Activated CD8-positive, alpha-beta memory T cell treated with anti-CD3 and anti-CD28 coated beads, Interleukin-2, amount 50 U/mL, for 4 hours (primary cell): ENCODE measurements at places on chromosomes 4 and X.
A peak's percentile ranks its signal among the peaks of the same experiment; 100 is the strongest.

GRCh38 chr4:76585897-76586360 lies 150.9 kb downstream of the SHROOM3 start:
- peak; percentile 14 for DNase-seq

GRCh38 chr4:1547856-1548826 lies 136.0 kb downstream of the FAM53A start:
- no peak for DNase-seq

DNA sequence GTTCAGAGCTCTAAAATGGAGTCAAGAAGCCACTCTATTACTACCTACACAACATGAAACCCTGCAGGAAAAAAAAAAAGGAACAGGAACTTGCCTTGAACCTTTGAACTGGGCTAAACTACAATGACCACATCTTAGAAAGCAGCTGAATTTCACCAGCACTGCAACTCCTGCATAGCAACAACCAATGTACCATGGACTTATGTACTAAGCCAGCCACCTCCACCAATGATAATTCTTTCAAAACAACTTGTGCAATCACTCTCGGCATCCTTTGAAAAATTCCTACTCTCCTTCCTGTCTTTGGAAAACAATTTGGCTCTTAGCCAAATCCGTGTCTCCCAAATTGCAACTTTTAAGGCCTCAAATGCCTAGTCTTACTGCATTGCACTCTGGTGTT lies 26.8 kb upstream of the FMR1 start:
- no peak for DNase-seq

DNA sequence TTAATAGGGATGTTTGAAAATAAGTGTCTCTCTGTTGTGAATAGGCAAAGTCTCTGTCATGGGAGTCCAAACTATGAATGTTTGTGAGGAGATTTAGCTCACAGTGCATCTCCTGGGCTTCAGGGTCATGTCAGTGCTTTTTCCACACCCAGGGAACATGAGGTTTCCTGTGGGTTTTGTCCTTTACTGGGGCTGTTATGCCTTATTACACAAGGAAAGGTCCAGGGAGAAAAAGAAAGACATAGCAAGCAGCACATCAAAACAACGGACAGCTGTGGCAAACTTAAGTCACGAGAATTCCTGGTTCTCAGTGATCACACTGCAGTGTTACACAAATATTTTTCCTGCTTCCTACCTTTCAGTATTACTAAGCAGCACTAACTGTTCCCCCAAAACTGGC lies 99.4 kb downstream of the MBNL3 start:
- DNase-seq = no peak

GRCh38 chr4:95290702-95291101 lies 258.1 kb downstream of the UNC5C start:
- DNase-seq = no peak

GRCh38 chrX:10628906-10629305 lies 8.5 kb upstream of the MID1 start:
- no peak for DNase-seq

GRCh38 chr4:142291299-142292050 lies 554.6 kb downstream of the INPP4B start:
- DNase-seq = no peak

GRCh38 chrX:119880552-119881437 lies 9.2 kb downstream of the NDUFA1 start:
- DNase-seq = no peak

DNA sequence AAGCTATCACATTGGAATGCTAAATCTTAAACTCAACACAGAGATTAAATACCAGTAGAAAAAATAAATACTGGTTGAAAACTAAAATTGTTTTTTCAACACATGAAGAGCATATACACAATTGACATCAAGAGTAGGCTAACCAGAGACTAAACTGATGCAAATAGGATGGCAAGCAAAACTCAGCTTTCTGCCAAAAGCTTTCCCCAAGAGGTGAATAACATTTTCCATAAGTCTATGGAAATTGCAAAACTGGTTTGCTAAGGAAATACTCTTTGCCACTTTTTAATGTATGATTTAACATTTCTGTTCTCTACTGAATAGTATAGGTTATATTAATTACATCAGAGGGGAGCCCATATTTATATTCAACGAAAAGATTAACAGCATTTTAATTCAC lies 23.8 kb downstream of the IQCM start:
- DNase-seq = no peak

DNA sequence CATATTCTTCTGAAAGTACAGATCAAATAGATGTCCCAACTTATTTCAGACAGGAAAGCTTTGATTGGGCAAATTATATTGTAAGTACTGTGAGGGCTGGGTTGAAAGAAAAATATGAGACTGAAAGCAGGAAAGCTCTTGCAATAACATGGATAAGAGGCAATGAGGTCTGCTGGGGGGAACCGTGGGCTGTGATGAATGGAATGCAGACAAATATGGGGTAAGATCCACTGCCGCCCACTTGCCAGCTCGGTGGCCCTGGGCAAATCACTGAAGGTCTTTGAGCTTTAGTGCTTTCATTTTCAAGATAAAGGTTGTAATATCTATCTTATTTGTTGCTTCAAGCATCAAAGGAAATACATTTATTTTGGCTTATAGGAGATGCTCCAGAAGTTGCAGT lies 51.0 kb downstream of the AGA start:
- DNase-seq = no peak

DNA sequence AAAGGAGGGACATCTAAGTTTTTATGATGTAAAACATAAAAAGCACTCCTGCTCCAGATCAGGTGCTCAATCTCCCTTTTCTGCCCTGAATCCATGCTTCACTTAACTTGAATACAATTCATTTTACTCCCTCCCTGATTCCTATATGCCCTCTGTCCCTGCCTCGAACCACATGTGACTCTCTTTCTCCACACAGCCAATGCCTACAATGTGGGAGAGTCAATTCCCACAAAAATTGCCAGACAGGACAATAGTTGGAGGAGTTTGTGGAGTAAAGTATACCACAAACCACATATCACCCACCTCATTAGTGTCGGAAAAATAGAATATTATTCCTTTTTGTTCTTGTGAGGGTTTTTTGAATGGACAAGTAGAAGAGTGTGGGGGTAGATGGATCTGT lies 9.7 kb downstream of the AMMECR1 start:
- DNase-seq = no peak

GRCh38 chrX:56728752-56729151 lies 291 bp upstream of the NBDY start:
- peak; percentile 22 for DNase-seq

GRCh38 chrX:49002091-49002935 lies at the start of gene GRIPAP1:
Gene GRIPAP1, minus strand, starts transcription at chrX:49002264. Its CDS starts 35 bp downstream, at chrX:49002229.
- DNase-seq = peak; percentile 71

DNA sequence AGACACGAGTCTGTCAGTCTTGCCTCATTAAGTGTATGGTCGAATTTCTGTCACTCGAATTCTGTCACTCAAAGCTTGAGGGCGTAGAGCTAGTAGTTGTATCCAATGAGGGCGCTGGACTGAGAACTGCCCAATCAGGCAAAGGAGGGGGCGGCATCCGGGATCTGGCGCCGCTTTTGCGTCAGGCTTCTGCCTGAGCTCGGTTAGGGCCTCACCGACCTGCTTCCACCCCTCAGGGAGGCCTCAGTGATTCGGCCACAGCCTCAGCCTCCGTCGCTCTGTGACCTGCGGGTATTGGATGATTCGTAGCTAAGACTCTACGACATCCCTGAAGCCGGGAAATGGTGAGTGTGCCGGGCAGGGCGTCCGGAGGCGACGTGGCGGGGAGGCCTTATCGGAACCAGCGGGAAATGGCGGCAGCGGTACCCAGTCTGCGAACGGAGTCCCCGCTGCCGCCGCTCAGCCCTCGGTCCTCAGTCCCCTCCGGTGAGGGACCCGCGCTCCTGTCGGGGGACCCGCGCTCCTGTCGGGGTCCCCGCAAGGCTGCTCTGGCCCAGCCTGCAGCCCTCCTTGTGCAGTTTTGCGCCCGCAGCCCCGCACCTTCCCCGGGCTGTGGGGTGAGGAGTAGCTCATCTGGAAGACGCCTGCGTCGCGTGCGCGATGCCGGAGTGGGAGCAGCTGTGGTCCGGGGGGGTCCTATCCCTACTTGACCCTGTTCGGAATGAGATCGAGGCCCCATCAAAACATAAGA lies 88.3 kb downstream of the ZNF718 start:
- no peak for DNase-seq

GRCh38 chr4:186472948-186473347 lies 82.4 kb downstream of the MTNR1A start:
- DNase-seq = no peak

DNA sequence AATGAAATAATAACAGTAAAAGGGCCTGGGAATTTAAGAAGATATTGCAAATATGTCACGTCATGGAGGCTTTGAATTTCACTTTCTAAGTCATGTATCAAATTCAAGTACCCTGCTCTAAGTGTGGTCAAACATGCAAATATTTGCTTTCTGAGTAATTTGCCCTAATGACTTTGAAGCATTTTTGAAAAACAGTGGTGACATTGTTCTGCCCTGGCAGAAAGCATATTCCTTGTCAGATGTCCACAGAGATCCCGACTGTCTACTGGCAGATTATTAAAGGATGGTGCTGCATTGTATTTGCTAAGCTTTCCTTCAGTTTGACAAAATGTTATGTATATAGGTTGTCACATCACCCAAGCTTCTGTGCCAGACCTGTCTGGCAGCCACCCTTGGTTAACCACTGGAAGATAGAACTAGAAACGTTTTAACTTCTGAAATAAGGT lies 92.5 kb downstream of the ANK2 start:
- no peak for DNase-seq

GRCh38 chrX:15664487-15665444 lies at the start of gene CLTRN:
Gene CLTRN, minus strand, starts transcription at chrX:15664805. Its CDS starts 30 bp downstream, at chrX:15664775.
- no peak for DNase-seq

DNA sequence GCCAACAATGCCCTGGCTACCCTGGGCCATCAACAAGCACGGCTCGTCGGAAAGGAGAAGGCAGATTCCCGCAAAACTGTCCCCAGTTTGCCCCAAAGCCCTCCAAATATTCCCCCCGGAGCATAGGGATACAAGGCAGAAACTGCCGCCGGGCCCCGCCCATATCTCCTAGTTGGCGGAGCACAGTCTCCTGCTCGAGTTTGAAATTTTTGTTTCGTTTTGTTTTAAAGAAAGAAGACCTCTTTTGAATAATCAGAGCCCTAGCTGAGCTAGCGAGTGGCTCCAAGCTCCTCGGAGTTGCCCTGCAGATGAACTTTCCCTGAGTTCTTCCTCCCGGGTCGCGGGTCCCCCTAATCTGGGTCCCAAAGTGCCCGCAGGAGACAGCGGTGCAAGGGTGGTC lies 138.1 kb upstream of the ZIC3 start:
- DNase-seq = no peak

- no peak for DNase-seq
Measured at GRCh38 chr4:159185591-159186023, 82.7 kb downstream of the RAPGEF2 start.

DNA sequence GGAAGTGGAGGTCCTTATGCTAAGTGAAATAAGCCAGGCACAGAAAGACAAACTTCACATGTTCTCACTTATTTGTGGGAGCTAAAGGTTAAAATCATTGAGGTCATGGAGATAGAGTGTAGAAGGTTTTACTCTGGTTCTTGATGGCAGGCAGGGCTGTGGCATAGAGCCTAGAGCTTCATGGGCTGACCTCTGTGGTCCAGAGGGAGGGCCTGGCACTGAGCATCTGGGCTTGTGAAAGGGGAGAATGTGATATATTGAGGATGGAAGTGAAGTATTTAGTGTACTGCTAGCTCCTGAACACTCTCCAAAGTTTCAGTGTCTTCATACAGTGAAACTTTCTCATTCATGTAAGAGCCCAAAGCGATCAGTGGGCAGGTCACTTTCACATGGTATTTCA lies 71.3 kb upstream of the ANXA3 start:
- DNase-seq = no peak

GRCh38 chr4:79959652-79960051 lies 113.4 kb downstream of the ANTXR2 start:
- no peak for DNase-seq

DNA sequence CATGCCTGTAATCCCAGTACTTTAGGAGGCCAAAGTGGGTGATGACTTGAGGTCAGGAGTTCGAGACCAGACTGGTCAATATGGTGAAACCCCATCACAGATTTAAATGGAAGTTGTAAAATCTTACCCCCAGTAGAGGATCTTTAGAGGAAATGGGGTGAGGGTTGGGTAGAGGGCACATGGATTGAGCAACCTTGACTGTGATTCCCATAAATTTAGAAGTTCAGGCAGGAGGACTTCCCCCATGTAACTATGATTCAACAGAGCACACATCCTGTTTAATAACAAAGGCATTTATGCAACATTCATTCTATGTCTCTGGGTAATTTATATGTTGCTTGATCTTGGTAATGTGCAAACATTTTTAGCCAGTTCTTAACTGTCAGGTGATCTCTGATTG lies 143.1 kb downstream of the RBM47 start:
- DNase-seq = no peak

DNA sequence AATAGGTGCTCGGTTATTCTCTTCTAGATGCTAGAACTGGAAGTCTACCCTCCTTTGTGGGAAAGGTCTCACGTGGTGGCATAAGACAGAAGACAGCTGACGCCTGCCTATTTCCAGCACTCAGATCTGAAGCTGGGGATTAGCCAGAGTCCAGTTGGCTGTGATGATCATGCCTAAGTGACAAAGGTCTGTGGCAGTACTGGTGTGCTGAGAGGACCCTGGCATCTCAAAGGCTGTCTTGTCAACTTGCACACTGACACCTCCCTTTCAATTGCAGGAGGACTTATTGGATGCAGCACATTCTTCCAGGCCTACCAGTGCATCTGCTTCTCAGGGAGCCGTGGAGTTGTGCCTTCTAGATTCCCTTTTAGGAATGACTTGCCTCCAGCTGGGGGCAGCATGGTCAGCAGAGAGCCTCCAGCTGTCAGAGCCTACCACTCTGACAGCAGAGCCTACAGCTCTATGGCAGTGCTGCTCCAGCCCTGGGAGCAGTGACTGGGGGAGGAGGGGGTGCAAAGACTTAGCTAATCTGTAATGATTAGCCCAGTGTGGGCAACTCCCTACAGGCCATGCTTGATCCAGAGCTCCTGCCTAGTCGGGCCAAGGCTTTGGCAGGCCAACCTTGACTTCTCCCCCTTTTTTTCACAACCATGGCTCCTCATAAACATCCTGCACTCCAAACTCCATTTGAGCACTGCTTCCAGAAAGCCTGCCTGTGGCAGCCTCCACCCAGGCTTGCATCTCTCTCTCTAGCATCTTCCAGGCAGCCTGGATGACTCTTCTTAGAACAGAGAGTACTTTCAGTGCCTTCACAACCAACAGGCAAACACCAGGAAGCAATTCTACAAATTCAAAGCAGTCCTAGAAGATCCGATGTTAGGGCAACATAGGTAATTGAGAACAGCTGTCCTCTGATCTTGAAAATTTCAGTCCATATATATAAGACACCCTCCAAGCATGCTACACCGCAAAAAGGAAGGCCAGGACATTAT lies 13.8 kb upstream of the FGFBP2 start:
- DNase-seq = no peak

DNA sequence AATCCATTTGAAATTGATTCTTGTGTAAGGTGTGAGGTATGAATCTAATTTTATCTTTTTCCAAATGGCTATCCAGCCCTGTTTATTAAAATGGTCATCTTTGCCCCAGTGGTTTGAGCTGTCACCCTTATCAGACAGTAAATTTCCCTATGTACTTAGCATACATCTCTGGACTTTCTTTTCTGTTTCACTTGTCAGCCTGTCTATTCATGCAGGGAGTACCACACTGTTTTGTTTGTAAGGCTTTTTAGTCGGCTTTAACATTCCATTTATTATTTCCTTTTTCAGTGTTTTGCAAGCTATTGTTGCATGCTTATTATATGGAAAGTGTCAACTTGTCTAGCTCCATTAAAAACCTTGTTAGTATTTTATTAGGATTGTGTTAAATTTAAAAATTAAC lies 155.8 kb downstream of the STAG2 start:
- no peak for DNase-seq
